ENCODE measurements at places on chromosomes 11 and 22.

DNA sequence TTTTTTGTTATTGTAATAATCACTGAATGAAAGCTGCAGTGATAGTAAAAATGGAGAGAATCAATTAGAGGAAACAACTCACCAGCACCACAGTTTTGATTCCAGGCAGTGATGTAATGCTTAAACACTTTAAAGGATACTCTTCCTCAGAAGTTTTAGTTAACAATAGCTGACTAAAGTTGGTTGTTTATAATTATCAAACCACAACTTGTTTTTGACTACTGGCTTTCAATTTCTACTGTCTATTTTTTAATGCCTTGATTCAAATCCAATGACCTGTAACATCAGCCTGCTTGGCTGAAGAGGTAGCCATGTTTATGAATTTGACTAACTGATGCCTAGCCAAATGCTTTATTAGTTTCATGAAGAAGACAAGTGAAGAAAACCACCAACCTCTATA is 18.2 kb upstream of the CASP12 start:
- DNase-seq = peak; percentile 53

- DNase-seq = no peak
Observed at GRCh38 chr22:34800260-34800980, 265.5 kb upstream of the ISX start.

- DNase-seq = no peak
Observed at GRCh38 chr22:23504516-23504915, 75.6 kb downstream of the IGLL1 start.

- DNase-seq = no peak
Observed at GRCh38 chr11:64048042-64048854, 12.5 kb downstream of the FLRT1 start.

DNA sequence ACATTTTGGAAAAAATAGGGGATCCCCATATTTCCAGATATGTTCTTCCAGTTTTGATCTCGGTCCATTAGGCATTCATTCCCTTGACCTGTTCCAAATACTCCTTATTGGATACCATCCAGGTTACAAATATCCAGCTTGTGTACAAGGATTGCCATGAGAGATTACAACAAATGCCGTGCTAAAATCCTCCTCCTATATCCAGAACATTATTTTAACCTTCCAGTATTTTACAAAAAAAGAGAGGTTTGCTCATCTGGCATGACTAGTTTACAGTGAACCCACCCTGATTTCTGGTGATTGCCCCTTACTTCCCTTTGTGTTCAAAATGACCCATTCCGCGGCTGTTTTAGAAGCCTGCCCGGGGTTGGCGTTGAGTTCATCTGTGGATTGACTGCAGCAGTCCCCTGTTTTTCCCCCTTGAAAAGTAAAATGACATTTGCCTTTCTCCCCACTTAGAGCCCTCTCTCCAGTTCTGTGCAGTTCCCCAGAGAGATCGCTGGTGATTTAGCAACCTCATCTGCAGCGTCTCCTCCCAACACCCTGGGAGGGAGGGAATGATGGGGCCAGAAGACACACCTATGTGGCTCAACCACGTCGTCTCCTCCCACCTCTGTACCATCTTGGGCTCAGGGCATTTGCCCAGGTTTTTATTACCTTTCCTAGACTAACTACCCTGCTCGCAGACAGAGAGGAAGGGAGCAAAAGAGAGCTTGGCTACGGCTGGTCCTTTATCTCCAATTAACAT is 73.6 kb downstream of the DSCAML1 start:
- DNase-seq = no peak

DNA sequence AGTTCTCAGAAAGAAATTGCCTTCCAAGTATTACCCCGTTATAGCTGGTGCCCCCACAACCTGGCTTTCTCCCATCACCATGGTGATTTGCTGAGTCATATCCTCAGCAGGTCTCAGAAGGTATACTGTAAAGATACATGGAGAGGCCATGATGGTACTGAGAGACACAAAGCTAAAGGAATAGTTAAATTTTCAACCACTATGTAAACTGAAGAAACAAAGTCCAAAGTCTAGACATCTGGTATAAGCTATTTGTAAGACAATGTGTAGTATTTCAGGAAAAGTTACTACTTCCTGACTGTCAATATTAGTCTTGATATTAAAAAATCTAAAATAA is 377.1 kb downstream of the DCDC1 start:
- no peak for DNase-seq

GRCh38 chr11:2441171-2441570 is 3.1 kb downstream of the TRPM5 start:
- no peak for DNase-seq

DNA sequence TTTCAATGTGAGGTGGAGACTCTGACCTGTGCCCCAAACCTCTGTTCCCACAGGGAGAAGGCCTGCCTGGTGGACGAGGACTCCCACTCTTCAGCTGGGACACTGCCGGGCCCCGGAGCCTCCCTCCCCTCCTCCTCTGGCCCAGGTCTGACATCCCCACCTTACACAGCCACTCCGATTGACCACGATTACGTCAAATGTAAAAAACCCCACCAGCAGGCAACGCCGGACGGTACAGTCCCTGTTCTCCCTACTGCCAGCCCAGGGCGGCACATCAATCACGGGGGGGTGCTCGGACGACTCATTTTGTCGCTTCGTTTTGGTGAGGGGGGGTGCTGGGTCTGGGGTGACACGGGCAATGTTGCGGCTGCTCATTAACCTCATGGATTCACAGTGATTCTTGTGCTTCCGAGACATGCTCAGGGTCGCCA is 83.3 kb upstream of the SUSD2 start:
- DNase-seq = no peak

GRCh38 chr11:26018336-26018735 is 313.6 kb upstream of the ANO3 start:
- DNase-seq = no peak

GRCh38 chr11:38173676-38174075 is 1575.6 kb upstream of the RAG2 start:
- no peak for DNase-seq

- DNase-seq = no peak
Observed at GRCh38 chr22:30574997-30575671, 669 bp upstream of the GAL3ST1 start.

GRCh38 chr11:112316971-112317370 is 56.3 kb upstream of the PLET1 start:
- no peak for DNase-seq

GRCh38 chr22:30186041-30186440 is 60.5 kb downstream of the LIF start:
- no peak for DNase-seq

DNA sequence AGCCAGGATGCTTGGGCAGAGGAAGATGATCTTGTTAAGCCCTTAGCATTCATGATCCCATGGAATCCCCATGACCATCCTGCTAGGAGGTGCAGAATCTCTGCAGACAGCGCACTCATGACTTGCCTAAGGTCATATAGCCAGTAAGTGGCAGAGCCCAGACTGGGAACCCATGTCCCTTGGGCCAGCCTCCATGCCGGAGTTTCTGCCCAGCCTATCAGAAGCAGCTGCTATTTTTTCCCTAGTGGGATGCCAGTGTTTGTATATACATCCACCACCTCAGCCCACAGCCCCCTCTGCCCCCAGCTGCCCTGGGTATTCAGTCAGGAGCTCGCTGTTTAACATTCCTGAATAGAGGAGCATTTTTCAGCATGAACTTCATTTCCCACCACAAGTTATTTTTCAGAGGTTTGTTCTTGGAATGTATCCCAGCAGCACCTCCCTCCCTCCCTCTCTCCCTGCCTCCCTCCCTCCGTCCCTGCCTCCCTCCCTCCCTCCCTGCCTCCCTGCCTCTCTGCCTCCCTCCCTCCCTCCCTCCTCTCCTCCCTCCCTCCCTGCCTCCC is 34.4 kb upstream of the SUSD2 start:
- DNase-seq = no peak

DNA sequence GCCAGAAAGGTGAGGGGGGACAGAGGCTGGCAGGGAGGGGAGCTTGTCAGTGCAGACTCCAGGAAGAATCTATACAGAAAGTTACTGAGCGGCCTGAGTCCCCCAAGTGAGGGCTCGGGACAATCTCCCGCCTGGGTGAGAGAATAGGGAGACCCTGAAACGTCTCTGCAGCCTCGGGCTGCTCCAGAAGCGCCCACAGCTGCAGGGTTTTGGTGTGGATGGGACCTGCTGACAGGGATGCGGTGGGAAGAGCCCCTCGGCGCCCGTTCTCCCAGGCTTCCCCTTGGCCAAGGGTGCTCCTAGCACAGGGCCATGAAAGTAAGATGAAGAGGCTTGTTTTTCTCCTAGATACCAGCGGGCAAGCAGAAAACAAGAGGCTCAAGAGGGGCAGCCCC is 743 bp upstream of the RCE1 start:
- no peak for DNase-seq

GRCh38 chr11:109914809-109915653 is 178.2 kb upstream of the ZC3H12C start:
- DNase-seq = no peak

GRCh38 chr11:116207421-116208141 is 565.2 kb downstream of the BUD13 start:
- no peak for DNase-seq

- DNase-seq = no peak
Observed at GRCh38 chr22:25570486-25570885, 6.0 kb downstream of the GRK3 start.

DNA sequence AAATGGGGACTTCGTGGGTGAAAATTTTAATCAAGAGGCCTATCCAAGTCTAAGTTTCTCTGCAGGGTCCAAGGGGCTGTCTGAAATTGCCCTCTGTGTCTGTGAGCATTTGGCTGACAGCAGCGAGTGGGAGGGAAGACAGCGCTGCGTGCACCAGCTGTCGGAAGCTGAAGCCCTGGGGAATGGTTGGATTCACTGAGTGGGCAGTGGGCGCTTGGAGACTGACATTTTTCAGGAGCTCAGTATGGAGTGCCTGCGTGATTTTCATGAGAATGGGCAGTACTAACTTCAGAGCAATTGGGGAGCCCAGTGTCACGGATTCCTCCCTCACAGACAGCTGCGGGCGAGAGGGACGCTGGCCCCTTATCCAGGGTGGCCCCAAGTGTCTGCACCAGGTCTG is 388.8 kb upstream of the B3GAT1 start:
- no peak for DNase-seq

- DNase-seq = peak; percentile 79
Observed at GRCh38 chr11:66081505-66081904, 11.4 kb downstream of the PACS1 start.

- no peak for DNase-seq
Observed at GRCh38 chr22:37375801-37376200, 51.5 kb downstream of the ELFN2 start.

DNA sequence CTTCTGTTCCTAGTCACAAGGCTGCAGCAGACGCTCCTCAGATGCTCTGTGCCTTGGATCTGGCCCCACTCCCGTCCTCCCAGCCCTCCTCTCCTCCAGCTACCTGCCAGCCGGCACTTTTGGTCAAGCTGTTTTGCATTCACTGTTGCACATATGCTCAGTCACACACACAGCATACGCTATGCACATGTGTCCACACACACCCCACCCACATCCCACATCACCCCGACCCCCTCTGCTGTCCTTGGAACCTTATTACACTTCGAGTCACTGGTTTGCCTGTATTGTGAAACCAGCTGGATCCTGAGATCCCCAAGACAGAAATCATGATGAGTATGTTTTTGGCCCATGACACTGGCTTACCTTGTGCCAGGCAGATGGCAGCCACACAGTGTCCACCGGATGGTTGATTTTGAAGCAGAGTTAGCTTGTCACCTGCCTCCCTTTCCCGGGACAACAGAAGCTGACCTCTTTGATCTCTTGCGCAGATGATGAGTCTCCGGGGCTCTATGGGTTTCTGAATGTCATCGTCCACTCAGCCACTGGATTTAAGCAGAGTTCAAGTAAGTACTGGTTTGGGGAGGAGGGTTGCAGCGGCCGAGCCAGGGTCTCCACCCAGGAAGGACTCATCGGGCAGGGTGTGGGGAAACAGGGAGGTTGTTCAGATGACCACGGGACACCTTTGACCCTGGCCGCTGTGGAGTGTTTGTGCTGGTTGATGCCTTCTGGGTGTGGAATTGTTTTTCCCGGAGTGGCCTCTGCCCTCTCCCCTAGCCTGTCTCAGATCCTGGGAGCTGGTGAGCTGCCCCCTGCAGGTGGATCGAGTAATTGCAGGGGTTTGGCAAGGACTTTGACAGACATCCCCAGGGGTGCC is 109.8 kb downstream of the BCR start:
- peak; percentile 56 for DNase-seq

- DNase-seq = no peak
Observed at GRCh38 chr22:17121233-17122195, at the start of gene TMEM121B. TMEM121B (minus strand) TSS chr22:17121360; CDS start chr22:17121127, 233 bp downstream.

DNA sequence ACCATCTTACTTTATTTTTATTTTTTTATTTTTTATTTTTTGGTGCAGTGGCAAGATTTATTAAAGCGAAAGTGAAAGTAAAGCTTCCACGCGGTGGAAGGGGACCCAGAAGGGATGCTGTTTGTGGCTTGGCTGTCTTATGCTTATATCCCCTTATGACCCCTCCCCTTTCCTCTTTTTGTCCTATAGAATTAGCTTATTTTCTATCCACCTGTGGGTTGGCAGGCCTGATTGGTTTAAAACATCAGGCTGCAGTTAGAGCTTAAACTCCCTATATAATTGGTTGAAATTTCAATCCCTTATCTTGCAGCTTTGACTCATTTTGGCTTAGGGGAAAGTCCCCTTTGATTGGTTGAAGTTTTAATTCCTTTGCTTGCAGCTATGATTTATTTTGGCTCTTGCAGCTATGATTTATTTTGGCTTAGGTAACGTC is 50.5 kb downstream of the NNMT start:
- DNase-seq = peak; percentile 10

DNA sequence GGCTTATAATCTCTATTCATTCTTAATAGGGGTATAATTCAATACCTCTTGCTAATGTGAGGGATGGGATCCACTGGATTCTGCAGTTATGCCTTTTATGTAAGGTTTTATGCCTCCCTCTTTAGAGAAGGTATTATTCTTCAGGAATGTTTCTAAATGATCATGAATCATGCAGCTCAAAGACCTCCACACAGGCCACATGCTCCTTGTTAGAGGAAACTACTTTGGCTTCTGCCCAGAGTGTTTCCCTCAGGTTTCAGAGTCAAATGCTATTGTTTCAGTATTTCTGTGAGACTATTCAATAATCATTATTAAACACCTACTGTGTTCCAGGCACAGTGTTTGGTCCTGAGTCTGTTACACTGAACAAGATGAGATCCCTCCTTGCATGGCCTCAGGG is 115.9 kb downstream of the RAB38 start:
- no peak for DNase-seq

DNA sequence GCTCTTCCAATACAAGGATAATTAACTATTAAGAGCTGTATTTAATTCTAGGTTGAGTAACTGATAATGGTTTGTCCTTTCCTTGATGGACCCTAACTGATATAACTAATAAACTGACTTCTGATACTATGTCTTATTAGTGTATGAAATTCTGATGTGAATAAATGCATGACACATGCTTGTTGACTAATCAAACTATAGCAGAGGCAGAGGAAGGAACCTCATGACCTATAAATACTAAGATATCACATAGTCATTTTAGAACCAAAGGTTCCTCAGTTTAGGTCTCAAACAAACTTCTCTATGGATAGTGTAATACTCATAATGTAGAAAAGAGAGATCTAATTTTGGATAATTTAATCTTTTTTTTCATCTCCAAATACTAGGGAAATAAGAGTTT is 4.8 kb upstream of the HBD start:
- no peak for DNase-seq

GRCh38 chr11:133467686-133468085 is 64.6 kb downstream of the OPCML start:
- no peak for DNase-seq

GRCh38 chr22:42957958-42958357 is 57.0 kb downstream of the PACSIN2 start:
- DNase-seq = no peak

Data from CD4-positive, alpha-beta T cell treated with Interleukin-15 for 4 hours (primary cell).